ENCODE measurements at places on chromosomes 2 and 18. TPM values are rescaled to one million over a fixed set of nuclear protein-coding genes. Genes with fewer than 3 reads are reported as not detected.

FANCL gene
- 9.0 TPM for total RNA-seq

ALKAL2 gene
- not detected for total RNA-seq

CCL20 gene
- not detected for total RNA-seq

CACNB4 gene
- 0.36 TPM for total RNA-seq

EML6 gene
- 0.18 TPM for total RNA-seq

CDK5R2 gene
- not detected for total RNA-seq

ERFE gene
- 0.56 TPM for total RNA-seq

FRZB gene
- 0.28 TPM for total RNA-seq

C2orf78 gene
- not detected for total RNA-seq

- no peak for DNase-seq
Observed at GRCh38 chr2:53182601-53183000, 585.0 kb upstream of the CHAC2 start.

DNA sequence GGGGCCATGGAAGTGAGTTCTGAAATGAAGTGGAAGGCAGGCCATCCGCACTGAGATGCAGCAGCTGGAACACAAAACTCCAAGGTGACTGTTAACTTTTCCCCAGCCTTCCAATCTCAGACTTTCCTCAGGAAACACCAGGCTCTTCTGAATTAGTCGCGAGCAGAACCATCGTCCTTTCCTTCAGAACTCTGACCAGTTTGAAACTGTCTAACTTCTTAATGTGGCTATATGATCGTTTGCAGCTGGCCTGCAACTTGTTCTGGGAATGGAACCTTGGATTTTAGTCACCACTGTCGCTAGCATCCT, 620 bp upstream of the RPL37A start:
- no peak for DNase-seq

GRCh38 chr2:120429586-120430500, 83.9 kb downstream of the INHBB start:
- no peak for DNase-seq

- DNase-seq, result no peak
Observed at GRCh38 chr2:64019975-64020528, 824 bp upstream of the VPS54 start.

GRCh38 chr2:215328066-215328465, 16.2 kb downstream of the ATIC start:
- no peak for DNase-seq

GRCh38 chr2:10028988-10029874, 14.1 kb upstream of the KLF11 start:
- DNase-seq, result no peak

GRCh38 chr2:144455987-144456386, 63.9 kb downstream of the ZEB2 start:
- no peak for DNase-seq

GRCh38 chr2:110211938-110212858, at the start of gene MTLN:
TSS of gene MTLN (minus strand) at chr2:110212547. CDS start at chr2:110212525, 22 bp downstream.
- DNase-seq, result peak; percentile 66

GRCh38 chr18:3449512-3450011, 410 bp upstream of the TGIF1 start:
- no peak for DNase-seq

DNA sequence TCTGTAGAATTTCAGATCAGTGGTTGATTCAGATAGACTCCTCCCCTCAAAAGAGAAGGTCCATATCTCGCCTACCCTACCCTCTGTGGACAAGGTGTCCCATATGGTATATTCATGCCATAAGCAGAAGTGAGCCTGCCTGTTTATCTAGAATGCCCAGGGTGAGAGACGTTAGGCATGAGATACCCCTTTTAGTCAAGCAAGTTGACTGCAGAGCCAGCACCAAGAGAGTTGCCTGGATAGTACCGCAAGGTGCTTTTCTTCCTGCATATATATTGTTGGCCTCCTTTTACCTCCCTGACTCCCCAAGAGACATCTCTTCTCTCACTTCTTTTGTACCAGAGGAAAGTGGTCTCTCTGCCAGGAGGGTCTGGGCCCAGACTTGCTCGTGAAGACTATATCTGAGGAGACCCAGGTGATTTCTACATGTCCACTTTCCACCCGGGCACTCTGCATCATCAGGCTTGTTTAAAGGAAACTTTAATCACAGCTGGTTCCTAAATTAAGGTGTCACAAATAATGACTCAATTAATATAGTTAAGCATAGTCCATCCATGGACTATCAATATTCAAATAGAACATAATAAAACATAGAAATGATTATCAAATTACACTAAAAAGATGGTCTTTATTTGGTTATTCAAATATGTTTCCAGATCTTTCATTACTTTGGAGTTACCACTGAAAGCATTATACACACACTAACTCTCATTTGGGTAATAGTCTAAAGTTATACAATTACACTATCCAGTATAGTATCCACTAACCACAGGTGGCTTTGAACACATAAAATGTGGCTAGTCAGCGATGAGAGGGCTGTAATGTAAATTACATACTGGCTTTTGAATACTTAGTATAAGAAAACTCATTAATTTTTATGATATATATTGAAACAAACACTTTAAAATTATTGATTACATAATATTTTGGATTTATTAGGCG, 4.1 kb downstream of the ITGA4 start:
- DNase-seq, result no peak

GRCh38 chr2:121309801-121310200, 24.8 kb upstream of the TFCP2L1 start:
- no peak for DNase-seq

GRCh38 chr2:155256803-155257202, 558.3 kb downstream of the KCNJ3 start:
- no peak for DNase-seq

GRCh38 chr18:4353853-4354418, 101.2 kb downstream of the DLGAP1 start:
- no peak for DNase-seq

DNA sequence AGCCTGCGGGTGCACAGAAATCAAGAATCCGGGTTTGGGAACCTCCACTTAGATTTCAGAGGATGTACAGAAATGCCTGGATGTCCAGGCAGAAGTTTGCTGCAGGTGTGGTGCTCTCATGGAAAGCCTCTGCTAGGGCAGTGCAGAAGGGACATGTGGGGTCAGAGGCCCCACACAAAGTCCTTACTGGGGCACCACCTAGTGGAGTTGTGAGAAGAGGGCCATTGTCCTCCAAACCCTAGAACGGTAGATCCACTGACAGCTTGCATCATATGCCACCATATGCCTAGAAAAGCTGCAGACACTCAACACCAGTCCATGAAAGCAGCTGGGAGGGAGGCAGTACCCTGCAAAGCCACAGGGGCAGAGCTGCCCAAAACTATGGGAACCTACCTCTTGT, 833.0 kb downstream of the TMEM182 start:
- DNase-seq, result no peak

DNA sequence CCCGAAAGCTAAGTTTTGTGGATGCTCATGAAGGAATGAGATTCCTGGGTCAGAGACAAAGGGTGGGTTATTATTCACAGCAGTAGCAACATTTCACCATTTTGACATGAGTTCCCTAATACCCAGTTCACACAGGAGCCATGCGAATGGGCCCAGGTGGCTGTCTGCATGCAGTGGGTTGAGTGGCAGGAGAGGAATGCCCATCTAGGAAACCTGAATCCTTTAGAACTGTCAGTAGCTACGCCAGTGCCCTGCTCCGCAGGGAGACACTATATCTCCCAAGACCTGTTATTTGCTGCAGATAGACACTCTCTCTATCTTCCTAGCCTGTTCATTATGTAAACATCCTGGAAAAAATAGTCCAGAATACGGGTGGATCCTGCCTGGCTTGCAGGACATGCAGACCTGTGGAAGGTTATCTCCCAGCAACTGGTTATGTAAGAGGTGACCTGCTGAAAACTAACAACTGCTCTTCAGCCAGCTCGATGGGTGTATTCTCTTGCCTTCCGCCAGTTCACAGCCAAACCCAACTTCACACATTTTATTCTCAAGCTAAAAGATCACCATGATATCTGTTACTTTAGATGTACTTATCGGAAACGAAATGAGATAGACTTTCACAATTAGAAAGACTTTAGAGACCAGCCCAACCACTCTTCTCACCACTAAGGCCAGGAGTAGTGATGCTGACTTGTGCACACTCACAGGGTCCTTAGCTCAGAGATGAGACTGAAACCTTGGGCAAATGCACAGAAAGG, 59.1 kb downstream of the MBP start:
- no peak for DNase-seq

GRCh38 chr2:150182566-150183235, 304.8 kb downstream of the RND3 start:
- no peak for DNase-seq

DNA sequence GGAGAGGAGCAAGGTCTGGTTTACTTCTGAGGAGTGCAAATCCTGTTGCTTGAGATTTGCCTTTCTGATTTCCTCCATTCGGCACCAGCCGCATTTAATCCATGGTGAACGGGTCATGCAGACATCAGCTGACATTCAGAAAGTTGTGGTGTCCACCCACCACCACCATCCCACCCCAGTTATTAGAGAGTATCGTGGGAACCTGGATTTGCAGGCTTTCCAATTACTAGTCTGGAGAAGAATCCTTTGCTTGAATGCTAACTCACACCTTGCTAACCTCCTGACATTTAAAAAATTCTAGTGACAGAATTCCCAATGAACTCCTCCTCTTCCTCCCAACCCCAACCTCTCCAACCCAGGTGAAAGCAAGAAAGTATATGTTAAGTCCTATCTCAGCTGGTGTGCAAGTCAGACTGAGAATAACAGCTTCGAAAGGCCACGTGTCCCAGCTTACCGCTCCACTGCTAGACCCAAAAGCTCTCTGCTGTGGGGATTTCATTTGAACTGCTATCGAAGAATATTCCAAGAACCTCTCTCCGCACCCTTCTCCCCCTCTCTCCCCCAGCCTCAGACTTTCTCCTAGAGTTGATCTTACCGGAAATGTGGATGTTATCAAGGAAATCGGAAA, 17.7 kb downstream of the BCL11A start:
- DNase-seq, result no peak

DNA sequence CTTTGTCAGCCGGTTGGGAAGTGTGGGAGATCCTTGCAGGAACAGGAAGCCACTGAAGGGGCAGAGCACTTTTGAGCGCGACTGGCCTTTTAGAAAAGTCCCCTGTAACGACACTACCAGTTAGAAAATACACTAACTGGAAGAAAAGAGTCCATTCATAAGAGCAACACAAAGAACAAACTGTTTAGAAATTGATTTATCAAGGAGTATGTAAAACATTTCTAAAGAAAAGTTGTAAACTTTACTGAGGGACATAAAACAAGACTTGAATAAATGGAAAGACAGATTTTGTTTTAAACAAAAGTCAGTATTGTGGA, 29.8 kb upstream of the POMC start:
- DNase-seq, result no peak

GRCh38 chr18:54947091-54947490, 12.2 kb downstream of the CCDC68 start:
- no peak for DNase-seq

DNA sequence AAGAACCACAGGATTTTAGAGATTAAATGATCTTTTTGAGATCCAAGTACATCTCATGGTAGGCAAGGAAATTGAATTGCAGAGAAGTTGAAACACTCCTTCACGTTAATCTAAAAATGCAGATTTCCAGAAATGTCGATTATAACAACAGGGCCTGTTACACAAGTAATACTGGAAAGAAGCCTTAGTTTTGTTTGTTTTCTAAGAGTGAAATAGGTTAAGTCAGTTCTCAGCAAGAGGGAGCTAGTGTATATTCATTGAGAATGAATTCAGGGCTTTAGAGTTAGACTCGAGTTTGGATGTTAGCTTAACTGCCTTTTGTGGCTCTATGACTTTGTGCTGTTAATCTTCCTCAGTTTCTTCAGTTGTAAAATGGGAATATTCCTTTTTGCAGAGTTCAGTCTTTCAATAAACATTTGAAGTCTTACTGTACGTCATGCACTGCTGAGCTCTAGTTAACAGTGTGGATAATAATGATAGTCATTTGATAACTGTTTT, 926 bp downstream of the NDUFV2 start:
- peak; percentile 49 for DNase-seq

DNA sequence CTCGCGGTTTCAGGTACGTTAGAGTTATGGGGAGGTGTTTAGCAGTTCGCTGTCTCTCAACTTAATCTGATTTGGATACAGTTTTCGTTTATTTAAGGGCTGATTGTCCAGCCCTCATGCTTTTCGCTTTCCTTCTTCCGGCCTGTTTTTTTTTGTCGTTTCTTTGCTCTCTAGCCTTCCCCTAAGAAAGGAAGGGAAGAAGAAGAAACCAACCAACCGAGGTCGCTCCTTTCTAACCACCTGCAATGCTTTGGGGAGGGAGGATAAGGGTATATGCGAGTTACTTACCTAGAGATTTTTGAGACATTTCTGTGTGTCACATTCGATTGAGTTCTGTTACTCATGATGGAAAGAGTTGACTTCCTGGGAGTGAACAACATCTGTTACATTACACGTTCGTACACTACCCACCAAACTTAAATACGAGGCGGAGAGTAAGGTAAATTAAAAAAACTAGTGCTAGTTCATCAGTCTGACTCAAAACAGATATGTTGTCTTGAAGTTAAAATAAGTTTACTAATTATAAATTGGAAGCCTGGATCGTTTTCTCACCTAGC, 918 bp downstream of the EIF5B start:
- peak; percentile 12 for DNase-seq

GRCh38 chr2:239612133-239612532, 211.3 kb upstream of the HDAC4 start:
- no peak for DNase-seq

- DNase-seq, result no peak
Observed at GRCh38 chr2:9473985-9474360, 378 bp upstream of the IAH1 start.

DNA sequence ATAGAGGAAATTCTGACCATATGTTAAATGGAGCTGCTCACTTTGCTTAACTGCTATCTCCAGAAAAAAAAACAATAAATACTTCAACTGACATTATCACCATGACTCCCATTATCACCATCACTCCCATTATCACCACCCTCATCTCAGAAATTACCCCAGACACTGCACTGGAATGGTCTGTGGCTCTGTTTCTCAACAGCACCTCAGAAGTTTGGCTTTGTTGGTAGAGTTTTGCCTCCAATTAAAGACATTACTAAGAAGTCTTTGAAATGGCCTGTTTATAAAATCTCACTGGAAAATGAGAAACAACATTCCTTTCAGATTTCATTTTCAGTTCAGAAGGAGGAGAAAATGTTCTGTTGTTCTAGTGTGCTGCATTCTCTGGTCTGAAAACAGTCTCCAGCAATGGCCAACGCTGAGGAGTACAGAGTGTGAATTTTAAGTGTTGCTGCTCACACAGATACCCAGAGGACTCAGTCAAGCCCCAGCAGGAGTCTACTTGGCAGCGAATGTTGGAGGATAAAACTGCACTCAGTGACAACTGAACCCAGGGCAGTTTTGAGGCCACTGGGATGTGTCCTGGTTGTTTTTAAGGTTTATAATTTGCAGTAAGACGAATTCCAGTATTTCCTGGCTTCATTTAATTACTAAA, 364.5 kb upstream of the CDH2 start:
- no peak for DNase-seq

GRCh38 chr2:10101491-10101890, 21.0 kb upstream of the RRM2 start:
- DNase-seq, result no peak

GRCh38 chr2:120206022-120206581, 17.1 kb downstream of the TMEM185B start:
- DNase-seq, result no peak

- peak; percentile 85 for DNase-seq
Observed at GRCh38 chr2:111659361-111660333, 224.3 kb downstream of the ANAPC1 start.

GRCh38 chr18:38077229-38077628, 511.6 kb upstream of the CELF4 start:
- DNase-seq, result no peak

GRCh38 chr18:8367217-8367988, 241.8 kb upstream of the RAB12 start:
- no peak for DNase-seq
